NCI-H1694 (cell line): ENCODE measurements at places on chromosomes 3 and 15.

DNA sequence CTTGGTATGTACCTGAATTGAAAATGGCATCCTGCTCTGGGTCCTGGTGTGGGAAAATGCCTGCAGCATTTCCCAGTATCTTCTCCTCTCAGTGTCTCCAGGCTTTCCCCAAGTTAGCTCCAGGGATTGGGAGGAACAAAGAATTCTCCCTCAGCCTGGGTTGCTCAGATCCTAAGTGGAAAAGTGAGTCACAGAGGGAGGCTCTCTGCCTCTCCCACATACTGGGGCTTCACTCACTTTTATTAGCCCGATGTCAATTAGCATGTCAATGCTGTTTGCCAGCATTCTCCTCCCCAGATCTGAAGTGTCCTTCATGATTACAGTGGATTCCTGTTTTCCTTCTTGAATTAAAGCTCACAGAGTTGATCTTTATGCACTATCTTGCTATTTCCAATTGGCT, 655.0 kb downstream of the EPHA3 start:
- no peak for DNase-seq

DNA sequence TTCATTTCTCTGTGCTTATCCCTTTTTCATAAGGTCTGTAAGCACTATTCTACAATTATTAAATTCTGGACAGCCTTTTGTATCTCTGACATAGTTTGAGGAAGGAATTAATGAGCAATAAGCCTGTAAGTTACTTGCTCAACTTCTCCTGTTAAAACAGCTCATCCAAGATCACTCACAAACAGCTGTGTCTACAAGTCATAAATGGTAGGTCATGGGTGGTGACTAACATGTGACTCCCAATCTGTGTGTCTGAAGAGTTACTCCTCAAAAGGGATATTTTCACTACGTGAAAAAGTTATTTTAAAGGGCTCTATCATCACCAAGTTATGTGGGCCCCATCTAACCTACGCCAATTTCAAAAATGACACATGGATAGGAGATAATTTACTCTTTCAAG, 145.2 kb upstream of the CBLB start:
- no peak for DNase-seq

GRCh38 chr3:150091626-150092025, 120.9 kb upstream of the PFN2 start:
- DNase-seq, result peak; percentile 77

GRCh38 chr3:111591555-111591954, 3.6 kb downstream of the ZBED2 start:
- no peak for DNase-seq

DNA sequence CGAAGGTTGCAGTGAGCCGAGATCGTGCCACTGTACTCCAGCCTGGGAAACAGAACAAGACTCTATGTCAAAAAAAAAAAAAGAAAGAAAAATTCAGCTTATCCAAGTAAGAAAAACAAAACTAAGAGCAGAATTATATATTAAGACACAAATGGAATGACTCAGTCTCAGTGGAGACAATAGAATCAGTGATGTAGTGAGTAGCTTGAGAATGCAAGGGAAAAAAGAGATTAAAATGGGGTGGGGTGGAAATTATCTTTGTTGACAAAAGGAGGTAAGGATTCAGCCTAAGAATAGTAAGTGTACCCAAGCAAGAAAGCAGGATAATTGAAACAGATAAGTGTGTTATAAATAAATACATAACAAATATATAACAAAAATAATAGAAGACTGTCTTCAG, 70.7 kb downstream of the BLM start:
- DNase-seq, result no peak

GRCh38 chr15:95075792-95076677, 844.7 kb downstream of the MCTP2 start:
- no peak for DNase-seq

DNA sequence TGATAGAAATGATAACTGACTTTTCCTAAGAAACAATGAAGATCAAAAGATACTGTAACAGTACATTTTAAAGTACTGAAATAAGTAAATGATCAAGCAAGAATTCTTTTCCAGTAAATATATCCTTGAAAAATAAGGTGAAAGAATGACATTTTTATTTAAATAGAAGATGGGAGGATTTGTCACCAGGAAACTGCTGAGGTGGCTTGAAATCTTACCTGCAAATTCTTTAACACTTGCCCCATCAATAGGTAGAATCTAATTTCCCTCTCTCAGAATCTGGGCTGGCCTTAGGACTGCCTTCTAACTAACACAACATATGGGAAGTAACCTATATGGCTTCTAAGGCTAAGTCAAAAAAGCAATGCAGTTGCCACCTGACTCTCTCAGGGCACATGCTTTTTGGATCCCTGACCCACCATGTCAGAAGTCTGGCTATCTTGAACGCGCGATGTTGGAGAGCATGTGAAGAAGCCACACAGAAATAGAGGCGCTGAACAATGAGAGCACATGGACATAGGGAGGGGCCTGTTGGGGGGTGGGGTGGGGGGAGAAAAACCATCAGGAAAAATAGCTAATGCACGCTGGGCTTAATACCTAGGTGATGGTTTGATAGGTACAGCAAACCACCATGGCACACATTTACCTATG, 11.5 kb downstream of the ACSBG1 start:
- DNase-seq, result no peak

- DNase-seq, result no peak
Observed at GRCh38 chr3:191282251-191283185, 46.7 kb upstream of the CCDC50 start.

- DNase-seq, result no peak
Observed at GRCh38 chr15:64454282-64454681, 6.1 kb upstream of the ZNF609 start.

DNA sequence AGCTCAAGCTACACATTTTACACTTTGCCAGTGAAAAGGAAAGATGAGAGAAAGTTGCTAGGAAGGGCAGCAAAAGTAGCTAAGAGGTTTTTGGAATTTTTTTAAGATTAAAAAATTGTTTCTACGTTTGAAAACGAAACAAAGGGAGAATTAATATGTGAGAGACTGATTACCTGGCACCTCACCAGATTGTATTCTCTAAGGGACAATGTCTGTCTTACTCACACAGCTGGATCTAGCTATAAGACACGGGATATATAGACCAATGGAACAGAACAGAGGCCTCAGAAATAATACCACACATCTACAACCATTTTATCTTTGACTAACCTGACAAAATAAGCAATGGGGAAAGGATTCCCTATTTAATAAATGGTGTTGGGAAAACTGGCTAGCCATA, 9.5 kb upstream of the KBTBD12 start:
- DNase-seq, result no peak

DNA sequence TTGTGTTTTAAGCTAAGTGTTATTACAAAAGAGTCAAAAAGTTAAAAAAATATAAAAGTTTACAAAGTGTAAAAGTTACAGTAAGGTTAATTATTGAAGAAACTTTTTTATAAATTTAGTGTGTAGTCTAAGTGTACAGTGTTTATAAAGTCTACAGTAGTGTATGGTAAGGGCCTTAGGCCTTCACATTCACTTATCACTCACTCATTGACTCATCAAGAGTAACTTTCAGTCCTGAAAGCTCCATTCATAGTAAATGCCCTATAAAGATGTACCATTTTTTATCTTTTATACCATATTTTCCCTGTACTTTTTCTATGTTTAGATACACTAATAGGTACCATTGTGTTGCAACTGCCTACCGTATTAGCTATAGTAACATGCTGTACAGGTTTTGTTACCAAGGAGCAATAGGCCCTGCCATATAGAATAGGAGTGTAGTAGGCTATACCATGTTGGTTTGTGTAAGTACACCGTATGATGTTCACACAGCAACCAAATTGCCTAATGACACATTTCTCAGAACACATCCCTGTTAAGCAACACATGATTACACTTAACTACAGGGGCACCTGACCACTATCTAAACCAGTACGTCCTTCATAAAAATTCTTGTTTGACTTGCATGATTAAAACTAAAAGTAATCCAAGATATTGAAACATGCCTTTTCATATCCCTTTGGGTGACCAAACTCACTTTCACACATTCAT, 17.2 kb downstream of the RAD18 start:
- no peak for DNase-seq

DNA sequence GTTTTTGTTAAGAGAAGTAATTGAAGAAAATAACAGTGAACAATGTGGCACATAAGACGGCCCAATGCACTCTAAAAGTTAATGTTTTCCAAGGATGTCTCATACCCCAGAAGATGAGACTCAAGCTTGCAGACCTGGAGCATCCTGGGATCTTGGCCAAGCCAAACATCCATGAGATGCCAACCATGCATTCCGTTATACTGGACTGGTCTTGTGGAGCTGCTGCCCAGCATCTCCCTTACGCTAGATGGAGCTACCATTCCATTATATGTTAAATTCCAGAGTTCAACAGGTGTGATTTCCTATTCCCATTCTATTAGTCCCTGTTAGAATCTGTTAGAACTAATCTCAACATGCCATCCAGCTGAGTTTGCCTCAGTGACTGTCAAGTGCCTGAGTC, 181.8 kb downstream of the PDCD6IP start:
- no peak for DNase-seq

GRCh38 chr15:34620814-34621213, 37.4 kb upstream of the GOLGA8B start:
- DNase-seq, result no peak

DNA sequence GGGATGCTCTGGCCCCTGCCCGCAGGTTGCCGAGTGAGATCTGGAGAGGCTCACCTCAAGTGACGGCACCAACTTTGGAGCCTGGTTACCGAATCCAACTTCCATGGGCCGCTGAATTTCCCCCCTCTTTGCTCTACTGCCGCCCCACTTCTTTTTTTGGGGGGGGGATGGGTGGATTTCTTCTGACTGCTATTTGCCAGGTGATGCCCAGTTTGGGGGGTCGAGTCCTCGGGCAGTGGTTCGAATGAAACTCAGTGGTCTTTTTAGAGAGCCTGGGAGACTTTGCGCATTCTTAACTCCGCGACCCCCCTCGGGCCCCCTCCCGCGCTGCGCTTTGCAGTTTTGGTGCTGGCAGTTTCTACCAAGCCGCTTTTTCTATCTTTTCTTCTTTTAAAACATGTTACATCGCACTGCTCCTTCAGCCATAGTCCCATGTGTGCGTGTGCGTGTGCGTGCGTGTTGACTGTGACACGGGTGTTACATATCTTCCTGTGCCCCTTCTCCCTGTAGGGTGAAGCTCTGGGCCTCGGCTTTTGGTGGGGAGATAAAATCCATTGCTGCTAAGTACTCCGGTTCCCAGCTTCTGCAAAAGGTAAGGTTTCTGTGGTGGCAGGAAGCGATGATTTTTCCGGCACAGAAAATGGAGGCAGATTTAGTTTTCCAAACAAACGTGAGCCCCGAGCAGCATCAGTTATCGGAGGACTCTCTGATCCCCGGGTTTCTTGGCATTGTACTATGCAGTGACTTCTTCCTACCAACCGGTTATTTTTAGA, 837 bp downstream of the CACNA2D3 start:
- no peak for DNase-seq

- DNase-seq, result no peak
Observed at GRCh38 chr15:91067036-91067435, 33.0 kb upstream of the SV2B start.

DNA sequence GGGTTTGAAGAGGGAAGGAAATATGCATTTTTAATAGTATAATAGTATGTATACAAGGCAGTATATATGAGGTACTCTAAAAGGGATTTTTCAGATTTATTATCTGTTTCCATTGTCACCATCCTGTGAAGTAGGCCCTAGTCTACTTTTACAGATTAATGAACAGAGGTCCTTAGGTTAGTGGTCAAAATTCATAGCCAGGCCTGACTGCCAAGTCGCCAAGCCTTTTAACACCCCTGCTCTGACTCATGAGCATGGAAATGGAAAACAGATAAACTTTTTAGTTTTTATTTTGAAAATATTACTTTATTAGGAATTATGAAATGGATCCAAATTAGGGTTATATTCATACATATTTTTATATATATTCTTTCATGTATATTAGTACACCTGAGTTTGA, 146.9 kb downstream of the BBX start:
- DNase-seq, result no peak

GRCh38 chr15:52146261-52146660, 33.7 kb upstream of the BCL2L10 start:
- DNase-seq, result no peak

DNA sequence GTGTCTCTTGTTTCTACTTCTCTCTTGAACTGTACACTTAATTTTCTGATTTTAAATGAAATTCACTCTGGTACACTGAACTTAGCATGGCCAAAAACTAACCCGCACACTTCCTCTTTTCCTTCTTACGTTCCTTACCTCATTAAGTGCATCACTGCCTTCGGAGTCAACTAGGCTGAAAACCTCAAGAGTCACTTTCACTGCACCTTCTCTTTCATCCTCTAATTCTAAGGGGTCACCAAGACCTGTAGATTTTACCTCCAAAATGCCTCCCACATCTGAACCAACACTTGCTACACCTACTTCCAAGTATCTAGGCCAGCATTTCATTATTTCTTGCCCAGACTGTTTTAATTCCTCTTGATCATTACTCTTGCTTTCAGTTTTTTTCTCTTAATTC, 6.6 kb downstream of the CBLB start:
- no peak for DNase-seq

- no peak for DNase-seq
Observed at GRCh38 chr3:23550402-23550801, 255.4 kb upstream of the UBE2E1 start.

DNA sequence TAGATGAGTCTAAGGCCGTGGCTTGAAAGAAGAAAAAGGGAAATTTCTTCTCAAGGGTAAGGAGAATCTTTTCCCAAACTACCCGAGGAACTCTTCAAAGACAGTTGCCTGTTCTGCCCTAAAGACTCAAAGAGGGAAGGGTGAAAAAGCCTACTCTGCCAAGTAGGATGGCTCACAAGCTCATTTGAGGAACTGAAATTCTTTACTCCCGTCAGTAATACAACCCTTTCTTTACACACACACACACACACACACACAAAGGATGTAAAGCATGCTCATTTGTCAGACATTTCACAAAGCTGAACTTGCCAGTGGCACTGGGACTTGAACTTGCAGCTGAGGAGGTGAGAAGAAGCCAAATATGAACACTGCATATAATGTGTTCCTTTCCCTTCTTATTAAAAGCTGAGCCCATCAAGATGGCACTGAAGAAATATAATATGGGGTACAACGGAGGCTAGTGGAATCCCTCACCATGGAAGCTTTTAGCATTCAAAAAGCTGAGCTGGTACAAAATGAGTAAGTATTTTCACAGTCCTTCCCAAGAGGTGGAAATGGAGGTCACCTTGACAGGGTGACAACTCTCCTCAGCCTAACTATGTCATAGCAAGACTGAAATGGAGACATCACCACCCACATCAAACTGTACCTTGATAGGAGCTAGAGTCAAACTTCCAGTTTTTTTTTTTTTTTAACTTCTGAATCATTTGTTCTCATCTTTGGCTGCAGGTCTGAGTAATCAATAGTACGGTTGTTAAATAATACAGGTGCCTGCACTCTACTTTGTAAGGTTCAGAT, 57.6 kb downstream of the TAFA4 start:
- no peak for DNase-seq

DNA sequence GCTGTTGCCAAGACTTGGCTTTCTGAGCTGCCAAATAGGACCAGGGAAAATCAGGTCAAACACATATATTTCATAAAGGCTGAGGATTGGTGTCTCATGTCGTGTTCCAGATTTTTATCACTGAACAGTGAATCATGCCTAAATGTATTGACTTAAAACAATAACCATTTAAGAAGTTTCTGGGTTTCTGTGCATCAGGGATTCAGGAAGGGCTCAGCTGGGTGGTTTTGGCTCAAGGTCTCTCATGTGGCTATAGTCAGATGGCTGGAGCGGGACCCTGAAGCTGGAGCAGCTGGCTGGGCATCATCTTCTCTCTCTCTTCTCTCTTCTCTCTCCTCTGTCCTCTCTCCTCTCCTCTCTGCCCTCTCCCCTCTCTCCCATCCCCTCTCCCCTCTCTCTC, 10.7 kb upstream of the RFTN1 start:
- DNase-seq, result no peak

GRCh38 chr3:119664370-119664769, 4.0 kb upstream of the POPDC2 start:
- DNase-seq, result no peak
